Activated CD8-positive, alpha-beta memory T cell treated with anti-CD3 and anti-CD28 coated beads for 24 hours (primary cell): ENCODE measurements at places on chromosomes 1 and 21.

DNA sequence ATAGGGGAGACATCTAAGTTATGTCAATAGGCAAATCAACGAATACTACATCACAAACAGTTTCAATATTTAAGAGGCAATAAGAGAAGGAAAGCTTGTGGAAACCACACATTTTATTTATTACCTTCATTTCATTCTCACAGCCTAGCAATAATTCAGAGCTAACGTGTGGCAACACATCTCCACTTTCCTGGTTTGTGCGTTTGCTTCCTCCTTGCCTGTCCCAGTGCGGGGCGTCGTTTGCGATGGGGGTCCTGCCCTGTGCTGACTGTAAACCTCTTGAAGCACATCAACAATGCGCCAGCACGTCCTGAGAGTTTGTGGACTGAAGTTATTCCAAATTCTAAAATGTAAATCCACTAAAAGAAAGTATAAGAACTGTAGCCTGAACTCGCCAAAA lies 14.4 kb upstream of the VPS26C start:
- DNase-seq = no peak

GRCh38 chr1:58508629-58509028 lies 37.9 kb downstream of the OMA1 start:
- DNase-seq = no peak

DNA sequence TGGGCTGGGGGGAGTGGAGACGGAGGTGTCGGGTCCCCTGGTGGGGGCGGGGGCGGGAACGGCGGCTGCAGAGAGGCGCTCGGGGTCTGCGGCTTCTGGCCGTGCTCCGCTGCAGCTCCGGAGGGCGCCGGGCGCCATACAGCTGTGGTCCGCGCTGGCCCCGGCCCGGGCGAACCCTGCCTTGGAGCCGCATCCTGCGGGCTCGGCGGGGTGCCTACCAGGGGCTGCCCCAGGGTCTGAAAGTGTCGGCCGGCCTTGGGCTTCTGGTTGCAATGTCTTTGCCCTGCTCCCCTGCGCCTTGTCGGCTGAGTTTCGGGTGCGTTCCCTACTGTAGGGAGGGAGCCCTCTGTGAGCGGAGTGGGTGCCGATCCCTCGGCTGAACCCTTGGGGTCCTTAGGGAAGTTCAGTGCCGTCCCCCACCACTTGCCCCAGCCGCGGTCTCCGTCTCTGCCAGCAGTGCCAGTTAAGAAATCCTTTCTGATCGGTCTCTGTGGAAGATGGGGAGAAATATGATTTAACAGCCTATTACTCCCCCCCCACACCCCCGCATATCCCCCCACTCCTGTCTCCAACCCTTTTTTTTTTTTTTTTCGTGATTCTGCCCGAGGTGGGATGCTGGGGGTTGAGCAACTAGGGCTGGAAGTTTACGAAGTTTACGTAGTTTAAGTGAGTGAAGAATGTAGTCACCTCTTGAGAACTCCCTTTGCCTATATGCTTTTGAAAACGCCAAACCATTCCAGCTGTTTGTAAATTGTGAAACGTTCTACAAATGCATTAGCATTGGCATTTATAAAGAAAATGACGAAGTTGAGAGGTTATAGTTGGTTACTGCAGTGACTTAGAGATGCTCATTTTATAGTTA lies 588 bp downstream of the NEXN start:
- peak; percentile 70 for DNase-seq

GRCh38 chr1:236065509-236066005 lies 667 bp upstream of the NID1 start:
- no peak for DNase-seq

- DNase-seq = no peak
Measured at GRCh38 chr1:169012416-169012815, 94.1 kb upstream of the ATP1B1 start.

GRCh38 chr1:19009126-19009881 lies 52.8 kb upstream of the IFFO2 start:
- no peak for DNase-seq

- DNase-seq = no peak
Measured at GRCh38 chr21:29487154-29487553, 188.4 kb downstream of the BACH1 start.

DNA sequence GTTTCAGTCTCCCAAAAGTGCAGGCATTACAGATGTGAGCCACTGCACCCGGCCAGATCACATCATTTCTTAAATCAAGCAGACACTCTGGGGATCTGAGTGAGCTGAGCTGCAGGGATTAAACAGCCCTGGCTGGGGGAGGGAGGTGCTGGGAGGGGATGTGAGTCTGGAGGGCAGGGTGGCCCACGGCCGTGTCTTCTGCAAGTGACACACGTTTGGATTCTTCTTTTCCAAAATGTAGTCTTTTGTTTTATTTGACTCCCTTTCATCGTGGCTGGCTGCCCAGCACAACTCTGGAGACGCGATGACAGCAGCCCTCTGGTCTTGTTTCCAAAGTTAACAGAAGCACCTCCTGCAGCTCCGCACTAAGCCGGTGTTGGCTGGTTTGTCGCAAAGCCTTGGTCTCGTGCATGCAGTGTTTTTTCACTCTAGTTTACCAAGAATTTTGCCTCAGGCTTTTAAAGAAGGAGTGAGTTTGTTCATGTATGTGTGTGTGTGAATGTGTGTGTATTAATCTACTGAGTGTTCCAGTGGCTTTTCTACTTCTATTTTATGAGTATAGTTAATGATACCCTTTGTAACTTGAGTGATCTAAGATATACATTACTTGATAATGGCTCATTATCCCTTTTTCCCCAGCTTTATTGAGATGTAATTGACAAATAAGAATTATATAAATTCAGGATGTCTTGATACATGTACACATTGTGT lies 2.8 kb upstream of the KRTAP10-5 start:
- no peak for DNase-seq

- DNase-seq = no peak
Measured at GRCh38 chr1:246748867-246749266, 24.7 kb downstream of the SCCPDH start.

DNA sequence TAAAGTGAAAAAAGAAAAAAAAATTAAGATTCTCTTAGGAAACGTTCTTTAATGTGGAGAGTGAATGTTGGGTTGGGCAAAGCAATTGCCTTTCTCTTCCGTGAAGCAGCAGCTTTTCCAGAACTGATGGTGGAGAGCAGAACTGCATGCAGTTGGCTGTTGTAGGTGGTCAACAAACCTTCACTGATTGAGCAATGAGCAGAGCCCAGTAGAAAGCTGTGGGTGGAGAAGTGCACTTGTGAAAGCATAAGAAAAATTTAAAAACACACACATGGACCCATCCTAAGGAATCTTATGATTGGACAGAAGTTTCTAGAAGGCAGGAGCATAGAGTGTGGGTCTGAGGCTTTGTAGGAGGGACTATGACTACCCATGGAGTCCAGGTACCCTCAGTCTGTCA lies 4.5 kb downstream of the PRELP start:
- DNase-seq = no peak

GRCh38 chr1:93865253-93865652 lies 13.8 kb downstream of the DNTTIP2 start:
- DNase-seq = no peak

- no peak for DNase-seq
Measured at GRCh38 chr21:18603261-18603660, 199.7 kb upstream of the TMPRSS15 start.

GRCh38 chr1:16116002-16116401 lies 39.9 kb downstream of the EPHA2 start:
- DNase-seq = no peak

DNA sequence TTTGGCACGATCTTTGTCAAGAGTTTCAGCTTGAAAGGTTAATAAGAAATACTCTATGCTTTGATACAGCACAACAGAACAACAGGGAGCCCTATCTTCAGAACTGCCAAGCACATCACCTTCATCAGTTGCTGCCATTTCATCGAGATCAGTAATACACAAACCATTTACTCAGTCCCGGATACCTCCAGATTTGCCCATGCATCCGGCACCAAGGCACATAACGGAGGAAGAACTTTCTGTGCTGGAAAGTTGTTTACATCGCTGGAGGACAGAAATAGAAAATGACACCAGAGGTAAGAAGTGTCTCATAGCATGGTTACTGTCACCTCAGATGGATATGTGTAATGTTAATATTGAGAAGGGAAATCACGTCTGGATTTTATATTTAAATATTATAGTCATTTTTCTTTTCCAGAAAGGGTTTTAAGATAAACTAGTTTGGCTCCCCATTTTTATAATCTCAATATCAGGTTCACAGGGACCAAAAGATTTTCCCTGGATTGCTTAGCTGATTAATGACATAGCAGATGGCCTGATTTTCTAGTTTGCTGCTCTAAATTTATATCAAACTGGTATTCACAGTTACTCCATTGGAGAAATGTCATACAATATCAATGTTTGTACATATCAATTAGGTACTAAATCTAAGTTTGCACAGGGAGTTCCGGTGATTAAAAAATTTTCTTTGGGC lies 97.3 kb downstream of the USP25 start:
- DNase-seq = no peak

- no peak for DNase-seq
Measured at GRCh38 chr1:72109916-72110315, 172.4 kb downstream of the NEGR1 start.

DNA sequence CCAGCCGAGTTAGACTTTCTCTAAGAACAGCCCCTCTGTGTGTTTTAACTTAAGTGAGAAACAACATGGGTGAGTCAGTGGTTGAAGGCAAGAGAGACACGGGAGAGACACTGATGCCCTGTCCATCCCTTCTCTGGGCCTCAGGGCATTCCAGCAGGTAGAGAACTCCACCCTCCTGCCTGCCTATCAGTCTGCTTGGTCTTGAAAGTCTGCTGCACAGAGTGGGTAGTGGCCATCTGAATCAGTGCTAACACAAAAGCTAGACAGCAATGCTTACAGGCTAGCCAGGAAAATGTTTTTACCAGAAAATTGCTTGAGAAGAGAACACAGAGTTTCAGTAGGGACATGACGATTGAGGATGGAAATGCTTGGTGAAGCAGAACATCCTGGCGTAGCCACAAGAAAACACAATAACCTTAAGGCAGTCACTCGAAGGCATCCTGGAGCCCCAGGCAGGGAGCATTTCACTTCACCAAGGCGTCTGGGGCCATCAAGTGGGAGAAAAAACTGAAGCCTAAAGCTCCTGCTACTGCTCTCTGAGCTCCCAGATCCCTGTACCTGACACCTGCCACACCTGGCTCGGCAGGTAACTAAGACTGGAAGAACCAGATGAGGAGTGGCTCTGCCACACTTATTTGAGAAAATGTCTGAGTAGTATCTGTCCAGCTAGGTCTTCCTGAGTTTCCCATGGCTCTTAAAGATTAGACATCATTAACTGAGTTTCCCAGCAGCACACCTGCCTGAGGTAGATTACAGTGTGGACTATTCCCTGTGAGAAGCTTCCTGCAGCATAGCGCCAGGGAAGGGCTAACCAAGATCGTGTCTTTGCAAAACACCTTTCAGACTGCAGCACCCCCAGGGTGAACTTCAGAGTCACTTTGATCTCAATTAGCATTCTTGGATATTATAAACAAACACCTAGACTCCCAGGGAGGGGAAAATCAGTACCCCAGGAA lies 18.1 kb upstream of the LBR start:
- no peak for DNase-seq

- no peak for DNase-seq
Measured at GRCh38 chr1:193850745-193851144, 664.3 kb upstream of the B3GALT2 start.

DNA sequence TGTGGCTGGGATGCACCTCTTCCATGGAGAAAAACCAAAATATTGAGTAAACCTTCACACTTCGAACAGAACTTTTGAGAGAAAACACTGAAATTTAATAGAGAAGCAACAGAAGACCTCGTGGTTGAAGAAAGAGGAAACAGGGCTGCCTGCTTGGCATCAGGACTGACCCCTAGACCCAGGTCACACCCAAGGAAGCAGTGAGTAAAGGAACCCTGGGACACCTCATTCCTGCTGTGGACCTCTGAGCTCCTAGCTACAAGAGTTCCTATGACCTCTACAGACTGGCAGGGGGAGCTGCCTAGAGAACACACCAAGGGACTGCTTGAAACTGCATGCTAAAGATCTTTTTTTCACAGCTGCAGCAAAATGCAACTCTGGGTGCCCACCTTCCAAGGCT lies 67.8 kb downstream of the FASLG start:
- no peak for DNase-seq

DNA sequence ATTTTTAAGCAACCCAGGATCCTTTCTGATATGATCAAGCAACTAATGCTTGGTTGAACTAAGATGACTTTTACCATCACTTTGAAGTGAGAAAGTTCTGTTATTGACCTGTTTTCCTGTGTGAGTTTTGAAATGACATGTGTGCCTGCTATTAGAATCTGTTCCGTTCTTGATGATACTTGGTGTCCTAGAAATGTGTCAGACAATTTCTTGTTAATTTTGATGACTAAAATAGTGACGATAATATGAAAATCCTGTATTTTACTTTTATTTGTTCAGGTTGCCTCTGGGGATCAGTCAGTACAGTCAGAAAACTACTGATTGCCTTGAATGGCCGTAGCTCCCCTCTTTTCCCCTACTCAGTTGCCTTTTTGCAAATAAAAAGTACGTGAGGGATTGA lies 228.0 kb downstream of the RYR2 start:
- DNase-seq = no peak

GRCh38 chr1:178650934-178651511 lies 74.0 kb upstream of the RALGPS2 start:
- no peak for DNase-seq

DNA sequence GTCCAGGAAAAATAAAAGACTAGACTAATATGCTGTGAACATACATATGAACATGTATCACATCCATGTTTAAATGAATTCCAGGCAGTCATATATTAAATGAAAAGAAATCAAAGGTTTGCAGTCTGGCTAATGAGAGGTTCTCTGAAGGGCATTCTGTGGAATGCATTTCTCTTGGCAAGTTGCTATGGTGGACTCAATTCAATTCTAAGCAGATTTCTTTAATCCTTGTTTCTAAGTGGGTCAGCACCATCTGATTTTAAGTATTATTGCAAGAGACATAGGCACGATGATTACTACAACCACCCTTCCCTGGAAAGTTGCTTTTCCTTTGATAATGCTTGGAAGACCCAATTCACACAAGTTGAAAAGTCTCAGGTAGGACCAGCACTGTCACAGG lies 23.9 kb upstream of the ABCA4 start:
- DNase-seq = no peak

GRCh38 chr1:29756085-29756484 lies 519.8 kb downstream of the PTPRU start:
- DNase-seq = no peak

- DNase-seq = no peak
Measured at GRCh38 chr1:204885790-204886189, 15.1 kb downstream of the NFASC start.
